HCT116 (cell line): ENCODE measurements at places on chromosomes 16 and 17. TPM values are rescaled to one million over a fixed set of nuclear protein-coding genes. Genes with fewer than 3 reads are reported as not detected.

DNA sequence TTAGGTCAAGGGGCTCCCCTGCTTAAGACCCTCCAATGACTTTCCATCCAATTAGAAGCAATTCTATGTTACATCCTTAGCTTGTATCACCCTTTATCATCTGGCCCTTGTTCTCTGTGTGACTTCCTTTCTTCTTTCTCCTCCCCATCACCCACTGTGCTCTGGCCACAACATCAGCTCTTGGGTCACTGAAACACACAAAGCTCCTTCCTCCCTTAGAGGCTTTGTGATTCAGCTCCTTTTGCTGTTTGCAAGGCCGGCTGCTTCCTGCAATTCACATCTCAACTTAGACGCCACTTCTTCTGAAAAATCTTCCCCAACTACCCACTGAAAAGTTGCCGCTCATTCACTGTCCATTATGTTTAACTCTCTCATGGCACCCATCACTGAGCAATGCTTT lies 130.9 kb upstream of the CACNG3 start:
- DNase-seq: no peak

DNA sequence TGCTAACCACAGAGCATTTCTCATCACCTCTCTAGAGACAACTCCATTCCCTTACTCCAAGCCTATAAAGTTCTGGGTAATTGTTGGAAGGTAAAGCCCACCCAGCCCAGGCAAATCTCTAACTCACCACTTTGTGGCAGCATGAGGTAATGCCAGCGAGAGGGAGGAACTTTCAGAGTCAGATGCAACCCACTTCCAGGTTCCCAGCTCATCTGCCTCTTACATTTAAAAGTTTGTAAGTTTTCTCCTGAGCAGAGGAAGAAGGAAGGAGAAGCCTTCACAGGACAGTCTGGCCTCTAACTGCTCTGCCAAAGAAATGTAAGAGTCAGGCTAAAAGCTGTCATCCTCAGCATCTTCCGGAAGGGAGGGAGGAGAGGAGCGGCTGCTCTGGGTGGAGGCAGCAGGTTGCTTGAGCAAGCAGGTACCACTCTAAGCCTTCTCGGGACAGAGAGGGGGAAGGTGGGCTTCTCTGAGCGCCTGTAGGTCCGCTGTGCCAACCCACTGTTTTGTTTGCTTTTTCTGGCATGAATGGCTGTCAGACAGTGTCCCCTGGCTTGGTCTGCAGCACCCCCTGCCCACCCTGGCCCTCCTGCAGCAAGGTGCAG lies 1.0 kb downstream of the ZNF319 start:
- no peak for DNase-seq

DNA sequence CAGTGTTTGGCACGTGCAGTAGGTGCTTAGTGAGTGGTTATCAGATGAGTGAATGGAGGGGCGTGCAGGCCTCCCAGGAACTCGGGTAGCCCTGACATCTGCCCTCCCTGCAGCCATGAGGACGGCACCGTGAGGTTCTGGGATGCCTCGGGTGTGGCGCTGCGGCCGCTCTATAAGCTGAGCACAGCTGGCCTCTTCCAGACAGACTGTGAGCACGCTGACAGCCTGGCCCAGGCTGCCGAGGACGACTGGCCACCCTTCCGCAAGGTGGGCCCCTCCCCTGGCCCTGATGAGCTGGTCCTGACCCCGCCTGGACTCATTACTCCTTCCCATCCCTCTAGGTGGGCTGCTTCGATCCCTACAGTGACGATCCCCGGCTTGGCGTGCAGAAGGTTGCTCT lies 11.1 kb downstream of the LLGL1 start:
- no peak for DNase-seq

The GNG13 gene
- not detected for total RNA-seq

The MEIOB gene
- total RNA-seq: 0.59 TPM

The CD300LG gene
- not detected for total RNA-seq

GRCh38 chr17:67227488-67227887 lies 17.5 kb downstream of the HELZ start:
- no peak for DNase-seq

DNA sequence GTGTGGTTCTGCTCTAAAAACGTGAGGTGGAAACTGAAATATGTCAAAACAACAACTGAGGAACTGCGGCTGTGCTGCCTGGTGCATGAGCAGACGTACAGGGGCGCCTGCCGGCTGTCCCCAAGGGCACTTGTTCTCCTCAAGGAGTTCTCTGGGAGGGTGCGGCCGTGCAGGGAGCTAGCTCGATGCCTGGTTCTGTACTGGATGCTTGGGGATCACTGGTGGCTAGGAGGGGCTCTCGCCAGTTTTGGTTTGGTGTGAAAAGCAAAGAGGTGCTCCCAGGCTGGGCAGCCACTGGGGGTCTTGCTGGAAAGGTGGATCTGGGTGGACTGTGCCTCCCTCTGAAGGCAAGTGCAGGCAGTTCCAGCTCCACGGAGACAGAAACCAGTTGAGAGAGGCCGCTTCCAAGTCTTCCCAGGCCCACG lies 41.9 kb upstream of the ATP2A3 start:
- DNase-seq: no peak

DNA sequence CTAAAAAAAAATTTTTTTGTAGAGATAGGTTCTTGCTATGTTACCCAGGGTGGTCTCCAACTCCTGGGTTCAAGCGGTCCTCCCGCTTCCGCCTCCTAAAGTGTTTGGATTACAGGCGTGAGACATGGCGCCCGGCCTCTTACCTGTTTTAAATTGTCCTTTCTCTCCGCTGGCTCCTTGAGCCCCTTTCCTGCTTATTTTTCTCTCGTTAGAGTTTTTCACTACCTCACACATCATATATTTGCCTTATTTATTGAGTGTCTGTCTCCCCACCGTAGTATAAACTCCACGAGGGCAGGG lies 760 bp upstream of the SEC14L5 start:
- no peak for DNase-seq

The USP10 gene
- total RNA-seq: 175 TPM

DNA sequence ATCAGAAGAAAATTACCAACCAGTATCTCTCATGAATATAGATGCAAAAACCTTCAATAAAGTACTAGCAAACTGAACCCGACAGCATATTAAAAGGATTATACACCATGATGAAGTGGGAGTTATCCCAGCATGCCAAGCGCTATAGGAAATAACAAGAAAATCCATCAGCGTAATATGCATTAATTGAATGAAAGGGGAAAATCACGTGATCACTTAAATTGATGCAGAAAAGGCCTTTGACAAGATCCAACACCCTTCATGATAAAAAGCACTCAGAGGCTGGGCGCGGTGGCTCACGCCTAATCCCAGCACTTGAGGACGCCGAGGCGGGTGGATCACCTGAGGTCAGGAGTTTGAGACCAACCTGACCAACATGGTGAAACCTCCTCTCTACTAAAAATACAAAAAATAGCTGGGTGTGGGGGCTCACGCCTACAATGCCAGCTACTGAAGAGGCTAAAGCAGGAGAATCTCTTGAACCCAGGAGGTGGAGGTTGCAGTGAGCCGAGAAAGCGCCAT lies 4.8 kb downstream of the CTRB2 start:
- DNase-seq: no peak

- no peak for DNase-seq
These were observed 154.7 kb downstream of the ZNF423 start for GRCh38 chr16:49701065-49701685.

DNA sequence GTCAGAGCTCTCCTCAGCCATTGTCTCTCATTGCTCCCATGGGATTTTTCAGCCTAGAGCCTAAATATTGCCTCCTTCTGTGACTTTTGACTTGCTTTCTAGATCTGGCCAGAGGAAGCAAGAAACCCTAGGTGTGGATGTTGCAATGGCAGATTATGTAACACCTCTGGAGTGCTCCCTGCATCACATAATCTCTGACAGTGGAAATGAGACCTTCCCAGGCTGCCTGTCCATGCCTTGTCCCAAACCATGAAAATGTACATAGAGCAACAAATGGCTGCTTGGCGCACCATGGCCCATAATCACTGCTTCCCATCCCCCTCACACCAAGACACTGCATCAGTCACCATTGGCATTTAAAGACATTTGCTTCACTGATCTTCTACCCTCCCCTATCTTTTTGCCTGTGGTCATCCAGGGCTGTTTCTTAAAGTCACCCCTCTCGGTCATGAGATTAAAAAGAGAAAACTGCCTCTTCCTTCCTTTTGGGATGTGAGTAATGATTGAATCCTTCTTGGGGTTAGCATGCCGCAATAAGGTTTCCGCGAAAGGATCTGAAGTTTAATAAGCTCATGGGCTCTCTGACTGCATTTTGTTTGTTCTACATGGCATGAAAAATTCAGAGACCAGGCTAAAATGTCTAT lies 34.2 kb upstream of the CCL2 start:
- DNase-seq: no peak

GRCh38 chr17:62724398-62725146 lies 83.5 kb downstream of the MARCHF10 start:
- DNase-seq: no peak

DNA sequence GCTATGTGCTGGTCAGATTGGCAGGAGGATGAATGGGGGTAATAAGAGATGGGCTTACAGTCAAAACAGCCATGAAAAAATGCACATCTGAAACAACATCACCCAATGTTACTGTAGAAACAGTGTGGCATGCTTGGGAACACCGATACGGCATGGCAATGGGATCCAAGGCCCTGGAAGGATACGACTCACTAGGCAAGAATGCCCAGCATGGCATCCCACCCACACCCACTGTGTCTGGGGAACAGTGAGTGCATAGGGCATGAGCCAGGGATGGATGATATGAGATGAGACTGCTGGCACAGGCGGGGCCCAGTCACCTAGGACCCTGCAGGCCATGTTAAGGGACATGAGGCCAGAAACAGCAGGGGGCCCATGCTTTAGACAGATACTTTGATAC lies 11.5 kb downstream of the TRIM25 start:
- no peak for DNase-seq
